Right renal cortex interstitium (tissue), 3 donors: ENCODE measurements at places on chromosomes 4 and X. TPM values are rescaled to one million over a fixed set of nuclear protein-coding genes. Genes with fewer than 3 reads are reported as not detected.

GRCh38 chr4:81844717-81845116 lies 373.0 kb upstream of the RASGEF1B start:
- DNase-seq: peak; percentile 61

DNA sequence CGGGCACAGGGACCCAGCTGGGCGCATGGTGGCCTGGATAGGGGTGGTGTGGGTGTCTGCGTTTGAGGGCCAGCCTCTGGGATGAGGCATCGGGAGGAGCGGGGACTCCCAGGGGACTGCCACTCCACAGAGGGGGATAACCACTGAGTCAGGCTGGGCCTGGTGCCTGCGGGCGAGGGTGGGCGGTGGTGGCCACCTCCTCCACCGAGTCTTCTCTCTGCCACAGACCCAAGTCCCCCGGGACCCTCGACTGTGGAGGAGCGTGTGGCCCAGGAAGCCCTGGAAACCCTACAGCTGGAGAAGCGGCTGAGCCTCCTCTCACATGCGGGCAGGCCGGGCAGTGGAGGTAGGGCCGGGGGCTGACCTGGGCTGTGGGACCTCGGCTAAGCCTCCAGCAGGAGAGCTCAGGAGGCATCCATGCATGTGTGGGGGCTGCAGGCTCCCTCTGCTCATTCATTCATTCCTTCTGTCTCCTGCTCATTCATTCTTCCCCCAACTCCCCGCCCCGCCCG lies 26.4 kb downstream of the DOK7 start:
- DNase-seq: no peak

DNA sequence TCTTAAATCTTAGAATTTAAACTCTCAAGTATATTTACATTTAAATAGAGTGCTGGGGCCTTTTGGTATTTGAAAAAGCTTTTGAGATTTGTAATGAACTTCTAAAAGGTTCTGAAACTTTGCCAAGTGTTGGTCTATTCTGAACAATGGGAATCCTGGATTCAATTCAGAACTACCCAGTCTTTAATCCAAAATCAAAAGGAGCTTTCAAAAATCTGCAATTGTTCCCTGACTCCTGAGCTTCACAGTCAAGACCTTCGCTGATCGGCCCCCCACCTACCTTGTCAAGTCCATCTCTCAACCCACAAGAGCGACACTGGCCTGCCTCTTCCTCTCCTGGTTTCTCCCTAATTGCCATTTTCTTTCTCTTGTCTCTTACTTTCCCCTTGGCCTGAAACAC lies 666.1 kb upstream of the BOD1L1 start:
- DNase-seq: no peak

GAGE2A gene
- not detected for polyA plus RNA-seq

F8A1 gene
- polyA plus RNA-seq: 8.4 TPM

GRCh38 chrX:153735274-153735673 lies 10.6 kb downstream of the ABCD1 start:
- no peak for DNase-seq

- DNase-seq: no peak
These were observed 9.4 kb downstream of the IL15 start for GRCh38 chr4:141645611-141646340.

PNPLA4 gene
- polyA plus RNA-seq: 30.5 TPM

DNA sequence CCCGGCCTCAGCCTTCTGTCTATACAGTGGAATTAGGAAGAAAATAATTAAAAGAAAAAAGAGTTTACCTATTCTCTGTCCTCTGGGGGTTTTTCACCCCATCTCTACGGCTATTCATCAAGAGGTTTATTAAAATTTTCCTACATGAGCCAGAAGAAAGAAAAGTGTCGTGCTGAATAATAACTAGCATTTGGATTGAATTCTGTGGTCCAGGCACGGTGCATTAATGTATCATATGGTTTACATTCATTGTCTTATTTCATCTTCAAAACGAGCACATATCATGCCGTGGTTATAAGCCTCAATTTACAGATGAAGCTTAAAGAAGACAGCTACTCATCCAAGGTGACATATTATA lies 5.4 kb upstream of the NAA15 start:
- no peak for DNase-seq

- no peak for DNase-seq
These were observed 72.9 kb upstream of the ENOX2 start for GRCh38 chrX:130975947-130976346.

GRCh38 chr4:98584265-98584664 lies 74.1 kb downstream of the TSPAN5 start:
- no peak for DNase-seq

- DNase-seq: peak; percentile 18
These were observed 275.8 kb upstream of the IL1RAPL1 start for GRCh38 chrX:28311466-28311865.

- DNase-seq: no peak
These were observed 298.3 kb downstream of the IL1RAPL2 start for GRCh38 chrX:104864296-104864695.

USP38 gene
- 29.4 TPM for polyA plus RNA-seq

DNA sequence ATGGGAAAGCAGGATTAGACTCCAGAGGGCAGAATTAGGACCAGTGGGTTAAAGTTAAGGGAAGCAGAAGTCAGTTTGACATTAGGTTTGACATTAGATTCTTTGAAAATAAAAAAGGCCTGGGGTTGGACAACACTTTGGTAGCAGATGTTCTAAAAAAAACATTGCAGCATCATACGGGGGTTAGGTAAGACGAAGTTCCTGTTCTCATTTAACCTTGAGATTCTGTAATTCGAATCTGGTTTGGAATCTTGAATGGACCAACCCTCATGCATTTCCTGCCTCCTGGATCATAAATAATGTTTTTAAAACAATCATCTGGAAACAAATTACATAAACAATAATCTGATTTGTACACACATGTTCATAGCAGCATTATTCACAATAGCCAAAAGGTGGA lies 181.0 kb downstream of the SHROOM3 start:
- DNase-seq: no peak

CISD2 gene
- 54.8 TPM for polyA plus RNA-seq

DNA sequence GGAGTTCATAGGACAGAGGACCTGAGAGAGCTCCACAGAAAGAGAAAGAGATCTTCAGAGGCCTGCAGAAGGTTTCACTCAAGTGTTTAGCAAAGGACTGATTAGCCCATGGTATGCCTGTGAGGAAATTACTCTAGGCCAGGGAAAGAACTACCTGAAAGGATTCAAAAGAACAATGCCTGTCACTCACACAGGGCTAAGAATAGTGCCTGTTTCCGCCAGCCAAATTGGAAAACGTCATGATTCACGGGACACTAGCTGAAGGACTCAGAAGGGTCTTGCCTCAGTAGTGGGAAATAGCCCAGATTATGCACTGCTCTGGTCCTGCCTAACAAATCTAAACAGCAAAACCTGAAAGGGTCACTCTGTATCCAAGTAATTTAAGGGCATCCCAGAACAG lies 21.1 kb downstream of the SYTL4 start:
- no peak for DNase-seq

GAGE13 gene
- not detected for polyA plus RNA-seq

- DNase-seq: no peak
These were observed 22.5 kb upstream of the RPA4 start for GRCh38 chrX:96861218-96861617.

DNA sequence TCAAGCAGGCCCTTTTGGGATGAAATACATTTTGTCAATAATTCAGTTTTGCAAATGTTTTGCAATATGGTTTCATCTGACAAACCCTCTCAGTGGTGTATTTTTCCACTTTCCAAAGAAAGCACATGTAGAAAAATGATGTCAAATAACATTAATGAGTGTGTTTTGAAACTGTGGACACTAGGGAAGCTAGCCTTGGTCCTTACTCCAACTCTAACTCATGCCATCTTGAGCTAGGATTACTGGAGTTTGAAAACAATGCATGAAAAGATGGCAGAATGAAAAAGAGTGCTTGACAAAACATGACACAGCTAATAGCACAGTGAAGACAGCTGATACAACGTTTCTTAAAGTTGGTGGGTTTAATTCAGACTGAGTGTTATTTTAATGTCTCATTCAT lies 41.4 kb downstream of the HAND2 start:
- no peak for DNase-seq

GRCh38 chrX:128650326-128650725 lies 598.1 kb upstream of the ACTRT1 start:
- DNase-seq: no peak

TRPC5OS gene
- polyA plus RNA-seq: 0.14 TPM

GRCh38 chrX:124764354-124764753 lies 418.0 kb downstream of the SH2D1A start:
- no peak for DNase-seq

DNA sequence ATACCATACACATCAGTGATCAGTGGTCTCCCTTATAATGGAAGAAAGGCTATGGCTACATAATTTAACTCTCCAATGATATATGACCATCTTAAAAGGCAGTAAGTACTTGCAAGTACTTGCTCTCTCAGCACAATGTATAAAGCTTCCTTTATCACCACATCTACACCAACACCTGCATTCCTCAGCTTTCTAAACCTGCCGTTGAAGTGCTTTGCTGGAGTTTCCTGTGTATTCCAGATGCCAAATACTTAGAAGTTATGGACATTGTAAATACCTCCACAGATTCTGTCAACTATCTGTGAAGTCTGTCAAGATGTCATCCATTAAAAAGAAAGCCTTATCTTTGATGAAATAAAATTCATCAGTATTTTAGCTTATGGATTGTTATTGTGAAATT lies 335.0 kb upstream of the GALNTL6 start:
- DNase-seq: no peak

DNA sequence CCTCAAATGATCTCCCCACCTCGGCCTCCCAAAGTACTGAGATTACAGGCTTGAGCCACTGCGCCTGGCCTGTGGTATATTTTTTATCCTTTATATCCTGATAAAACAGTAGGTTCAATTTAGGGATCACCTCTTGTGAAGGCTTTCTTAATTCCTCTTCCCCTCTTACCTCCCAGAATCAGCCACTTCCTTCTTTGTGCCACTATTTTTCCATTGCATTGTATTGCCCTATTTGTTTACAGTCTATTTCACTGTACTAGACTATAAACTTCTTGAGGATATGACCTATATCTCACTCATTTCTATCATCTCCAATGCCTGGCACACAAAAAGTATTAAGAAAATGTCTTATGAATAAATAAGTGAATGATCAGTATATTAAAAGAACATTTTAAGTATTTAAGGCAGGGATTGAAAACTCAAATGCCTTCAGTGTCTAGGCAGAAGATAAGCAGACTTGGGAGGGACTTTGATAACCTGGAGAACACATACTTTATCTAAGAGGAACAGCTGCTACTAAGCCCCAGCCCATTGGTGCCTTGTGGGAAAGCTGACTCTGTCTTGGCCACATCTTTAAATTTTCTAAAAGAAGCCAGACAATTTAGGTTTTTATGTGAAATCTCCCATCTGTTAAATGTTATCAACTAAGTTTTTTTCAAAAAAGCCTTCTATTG lies 82.3 kb upstream of the OGT start:
- DNase-seq: no peak

DNA sequence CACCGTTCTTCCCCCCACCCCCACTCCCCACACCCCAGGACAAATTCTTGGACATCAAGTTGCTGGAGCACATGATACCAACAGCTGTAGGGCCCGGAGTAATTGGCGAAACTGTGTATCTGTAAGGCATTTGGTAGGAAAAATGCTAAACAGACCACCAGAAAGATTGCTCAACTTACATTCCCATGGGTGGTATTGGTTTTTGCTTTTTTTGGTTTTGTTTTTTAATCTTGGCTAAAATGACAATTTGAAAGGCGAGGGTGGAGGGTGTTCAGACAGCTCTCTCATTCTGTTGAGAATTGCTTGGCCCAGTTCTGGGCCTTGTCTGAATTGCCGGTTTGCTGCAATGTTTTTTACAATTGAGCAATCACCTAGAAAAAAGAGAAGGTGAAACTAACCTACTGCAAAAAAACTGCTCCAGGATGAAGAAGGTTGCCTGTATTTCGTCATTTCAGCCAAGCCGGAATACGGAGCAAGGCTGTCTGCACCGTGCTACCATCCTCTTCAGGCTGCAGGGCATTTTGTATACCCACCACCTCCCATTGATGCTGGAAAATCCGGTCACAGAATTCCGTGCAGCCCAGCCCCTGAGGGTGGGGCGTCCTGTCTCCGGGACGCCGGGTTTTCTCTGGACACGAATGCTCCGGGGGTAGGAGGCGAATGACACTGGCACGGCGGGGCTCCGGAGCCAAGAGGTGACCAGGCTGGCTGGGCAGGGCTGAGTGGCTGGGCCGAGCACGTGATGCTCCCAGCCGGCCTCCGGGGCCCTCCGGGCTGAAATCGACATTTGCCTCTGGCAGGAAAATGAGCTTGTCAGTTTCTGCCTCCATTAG lies at the start of gene CLCN4:
Gene CLCN4, plus strand, starts transcription at position 777 of the 833 bp plus-strand sequence. CDS start 28,058 bp downstream, outside the sequence.
- no peak for DNase-seq

DNA sequence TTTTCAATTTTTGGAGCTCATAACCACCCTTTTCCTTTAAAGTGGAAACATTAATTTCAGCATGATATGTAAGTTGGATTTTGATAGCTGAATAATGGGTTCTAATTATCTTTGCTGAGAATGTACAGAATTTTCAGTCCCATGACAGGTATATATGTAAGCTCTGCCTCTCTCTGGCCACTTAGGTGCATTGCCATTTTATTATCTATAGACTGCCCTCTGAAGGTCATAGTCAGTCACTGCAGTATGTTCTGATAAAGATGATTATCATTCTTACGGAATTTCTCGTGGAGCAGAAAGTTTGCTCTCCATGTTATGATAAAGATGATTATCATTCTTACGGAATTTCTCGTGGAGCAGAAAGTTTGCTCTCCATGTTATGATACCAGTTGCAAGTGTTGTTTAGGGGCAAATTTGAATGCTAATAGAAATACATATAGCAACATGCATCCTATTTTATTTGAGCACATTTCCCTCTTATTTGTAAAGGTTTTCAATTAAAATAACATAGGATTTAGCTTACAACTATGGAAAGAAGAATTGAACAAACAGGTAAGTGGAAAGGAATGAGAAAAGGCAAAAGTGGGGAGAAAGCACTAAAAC lies 10.4 kb downstream of the AFP start:
- DNase-seq: peak; percentile 4

DNA sequence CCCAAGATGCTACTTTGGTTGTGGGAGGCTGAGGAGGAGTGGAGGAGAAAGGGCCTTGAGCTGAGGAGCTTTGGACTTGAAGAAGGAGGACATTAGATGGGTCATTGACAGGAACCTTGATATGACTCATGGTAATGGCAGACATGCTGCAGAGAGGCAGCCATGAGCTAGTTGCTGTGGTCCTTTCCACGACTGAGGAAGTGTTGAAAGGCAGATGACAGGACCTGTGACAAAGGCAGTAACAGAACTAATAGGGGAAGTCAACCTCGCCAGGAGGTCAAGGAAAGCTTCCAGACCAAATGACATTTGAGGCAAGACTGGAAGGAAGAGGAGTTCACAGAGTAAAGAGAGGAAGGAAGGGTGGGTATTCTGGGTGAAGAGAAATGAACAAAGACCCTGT lies 7.6 kb upstream of the XPNPEP2 start:
- no peak for DNase-seq

DNA sequence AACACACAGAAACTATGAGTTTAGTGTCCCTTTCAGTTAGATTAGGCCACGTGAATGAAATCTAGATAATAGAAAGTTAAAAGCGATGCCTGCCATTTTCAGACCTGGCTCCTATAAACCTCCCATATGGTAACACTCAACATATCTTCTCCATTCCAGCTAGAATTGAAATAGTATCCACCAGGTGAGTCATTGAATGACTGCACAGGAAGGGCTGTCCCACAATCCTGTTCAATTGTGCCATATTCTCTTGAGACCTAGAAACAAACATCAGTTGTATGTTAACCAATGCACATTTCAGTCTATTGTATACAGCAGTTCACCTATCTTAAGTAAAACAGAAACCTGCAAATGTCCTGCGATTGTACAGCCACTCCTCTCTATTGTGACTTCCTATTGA lies 659.3 kb upstream of the SLIT2 start:
- no peak for DNase-seq

ADGRG2 gene
- polyA plus RNA-seq: 17.4 TPM

CLIC2 gene
- polyA plus RNA-seq: 2.7 TPM

- DNase-seq: no peak
These were observed 18.4 kb upstream of the MGST2 start for GRCh38 chr4:139647184-139647583.

HDX gene
- 8.0 TPM for polyA plus RNA-seq
